Sciatic nerve (tissue), 2 donors: ENCODE measurements at places on chromosomes 7 and 10. TPM values are rescaled to one million over a fixed set of nuclear protein-coding genes. Genes with fewer than 3 reads are reported as not detected.

DNA sequence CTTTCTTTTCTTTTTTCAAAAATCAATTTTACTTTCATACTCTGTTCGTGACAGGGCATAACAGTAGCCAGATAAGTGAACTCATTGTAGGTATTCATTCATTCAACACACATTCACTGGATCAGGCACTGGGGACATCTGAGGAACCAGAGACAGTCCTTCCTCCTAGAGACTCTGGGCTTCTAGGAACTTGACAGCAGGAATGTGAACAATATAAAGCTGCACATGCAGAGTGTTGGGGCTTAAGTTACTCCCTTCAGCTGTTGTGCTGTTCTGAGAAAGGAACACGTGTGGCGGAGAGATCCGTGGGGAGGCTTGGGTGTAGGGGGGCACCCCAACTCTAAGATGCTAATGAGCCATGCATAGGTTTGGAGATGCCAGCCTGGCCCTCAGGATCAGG, 120.4 kb downstream of the PKD1L1 start:
- no peak for DNase-seq

GRCh38 chr10:72250666-72251065, 23.1 kb upstream of the DDIT4 start:
- peak; percentile 70 for DNase-seq

DNA sequence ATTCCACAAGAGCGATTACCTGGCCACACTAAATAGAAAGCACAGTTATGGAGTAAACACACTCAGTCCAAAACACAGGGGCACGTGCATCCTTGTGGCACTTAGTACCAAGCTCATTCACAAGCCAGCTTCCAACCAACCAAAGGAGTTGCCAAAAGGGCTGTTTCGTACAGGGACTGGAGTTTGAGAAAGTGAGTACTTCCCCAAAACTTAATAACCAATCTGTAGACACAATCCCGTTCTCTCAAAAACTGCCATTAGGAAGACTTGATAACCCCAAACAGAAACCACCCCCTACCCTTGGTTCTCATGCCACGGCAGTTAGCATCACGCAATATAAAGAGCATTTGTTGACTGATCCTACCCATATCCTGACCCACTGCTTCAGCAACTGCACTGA, 166.2 kb upstream of the ASAH2 start:
- no peak for DNase-seq

DLX6 gene
- not detected for total RNA-seq

OR6B1 gene
- not detected for total RNA-seq

GRID2IP gene
- 0.18 TPM for total RNA-seq

ASAH2 gene
- total RNA-seq = 4.0 TPM
